ENCODE measurements at places on chromosomes 5 and 9.

GRCh38 chr5:43616535-43616934 lies 13.6 kb downstream of the NNT start:
- peak; percentile 71 for DNase-seq

DNA sequence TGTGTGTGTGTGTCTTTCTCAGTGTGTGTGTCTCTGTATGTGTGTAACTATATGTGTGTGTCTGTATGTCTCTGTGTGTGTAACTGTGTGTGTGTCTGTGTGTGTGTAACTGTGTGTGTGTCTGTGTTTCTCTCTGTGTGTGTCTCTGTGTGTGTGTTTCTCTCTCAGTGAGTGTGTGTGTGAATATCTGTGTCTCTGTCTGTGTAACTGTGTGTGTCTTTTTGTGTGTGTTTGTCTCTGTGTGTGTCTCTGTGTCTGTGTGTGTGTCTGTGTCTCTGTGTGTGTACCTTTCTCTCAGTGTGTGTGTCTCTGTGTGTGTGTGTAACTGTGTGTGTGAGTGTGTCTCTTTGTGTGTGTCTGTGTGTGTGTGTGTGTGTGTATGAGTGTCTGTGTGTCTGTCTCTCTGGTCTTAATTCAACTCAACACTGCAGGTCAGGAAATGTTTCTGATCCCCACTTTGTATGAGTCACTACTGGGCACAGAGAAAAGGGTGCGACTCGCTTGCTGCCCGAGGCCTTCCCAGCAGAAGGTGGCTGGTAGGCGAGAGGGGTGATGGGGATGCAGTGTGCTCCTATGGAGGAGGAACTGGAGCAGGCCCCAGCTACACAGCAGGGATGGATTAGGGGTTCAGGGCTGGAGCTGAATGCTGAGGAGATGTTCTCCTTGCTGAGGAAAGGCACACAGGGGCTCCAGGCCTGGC lies 52.1 kb downstream of the NSG2 start:
- DNase-seq = no peak

DNA sequence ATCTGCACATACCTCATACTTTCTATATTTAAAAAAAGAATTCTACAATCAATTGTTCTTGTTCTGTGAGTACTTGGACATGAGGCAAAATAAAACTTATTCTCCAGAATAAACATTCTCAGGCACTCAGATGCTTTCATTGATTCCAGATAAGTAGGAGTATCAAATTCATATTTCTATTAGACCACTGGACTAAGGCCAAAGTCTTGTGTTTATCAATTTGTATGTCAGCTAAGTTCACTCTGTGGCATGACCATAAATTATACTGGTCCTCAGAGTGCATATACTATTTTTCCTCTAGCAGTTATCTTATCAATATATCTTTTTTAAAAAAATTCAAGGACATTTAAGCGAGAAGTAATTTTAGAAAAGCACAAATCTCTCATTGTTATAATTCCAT lies 28.2 kb downstream of the CDH10 start:
- no peak for DNase-seq

- DNase-seq = no peak
These were observed 157.1 kb upstream of the COL5A1 start for GRCh38 chr9:134484479-134484878.

DNA sequence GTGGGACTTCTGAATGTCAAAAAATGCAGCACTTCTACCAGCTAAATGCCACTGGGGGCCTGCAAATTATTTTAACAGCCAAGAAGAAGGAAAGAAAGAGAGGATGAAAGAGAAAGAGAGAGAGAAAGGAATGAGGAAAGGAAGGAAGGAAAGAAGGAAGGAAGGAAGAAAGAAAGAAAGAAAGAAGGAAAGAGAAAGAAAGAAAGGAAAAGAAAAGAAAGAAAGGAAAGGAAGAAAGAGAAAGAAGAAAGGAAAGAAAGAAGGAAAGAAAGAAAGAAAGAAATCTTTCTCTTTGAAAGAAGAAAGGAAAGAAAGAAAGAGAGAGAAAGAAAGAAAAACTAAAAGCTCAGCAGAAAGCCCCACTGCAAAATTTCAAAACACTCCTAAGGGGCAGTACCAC lies 69.2 kb upstream of the SV2C start:
- DNase-seq = no peak

GRCh38 chr5:89087551-89088318 lies 204.8 kb upstream of the MEF2C start:
- no peak for DNase-seq

DNA sequence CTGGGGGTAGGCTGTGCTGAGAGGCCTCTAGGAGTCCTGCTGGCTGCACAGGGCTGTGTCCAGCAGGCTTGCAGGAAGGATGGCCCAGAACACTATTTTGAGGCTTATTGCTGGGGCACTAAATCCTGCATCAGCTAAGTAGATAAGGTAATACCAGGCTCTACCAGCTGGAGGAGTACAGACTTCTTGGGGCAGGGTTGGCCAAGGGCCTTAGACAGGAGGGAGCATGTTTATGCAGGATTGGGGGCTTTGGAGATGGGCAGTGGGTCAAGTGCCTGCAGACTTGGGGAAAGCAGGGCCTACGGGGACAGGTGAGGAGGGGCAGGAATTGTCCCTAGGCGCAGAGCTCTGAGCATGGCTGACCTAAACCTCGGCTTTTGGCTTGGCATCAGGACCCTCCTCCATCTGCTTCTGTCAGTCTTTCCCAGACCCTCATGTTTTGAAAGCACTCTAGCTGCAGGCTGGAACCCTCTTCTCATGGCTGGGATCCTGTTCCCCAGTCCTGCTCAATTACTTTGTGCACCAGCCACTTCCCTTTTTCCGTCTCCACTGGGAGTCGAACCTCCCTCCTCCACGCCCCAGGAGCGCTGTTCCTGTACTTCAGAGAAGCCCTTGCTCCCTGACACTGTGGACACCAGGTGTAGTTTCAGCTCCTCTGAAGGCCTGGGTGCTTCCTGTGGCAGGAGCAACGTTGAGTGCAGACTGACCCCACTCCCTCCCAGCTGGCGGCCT lies 61.0 kb upstream of the SPTLC1 start:
- DNase-seq = no peak

GRCh38 chr5:155088811-155089210 lies 75.3 kb downstream of the KIF4B start:
- no peak for DNase-seq

- peak; percentile 46 for DNase-seq
These were observed 263.4 kb downstream of the AUH start for GRCh38 chr9:91098203-91098850.

GRCh38 chr5:16549491-16550206 lies 67.1 kb downstream of the RETREG1 start:
- DNase-seq = no peak

GRCh38 chr9:106632621-106633020 lies 230.3 kb upstream of the ZNF462 start:
- DNase-seq = no peak

GRCh38 chr9:95037789-95038521 lies 279.6 kb downstream of the FANCC start:
- no peak for DNase-seq

GRCh38 chr9:134971196-134971595 lies 53.5 kb upstream of the FCN1 start:
- no peak for DNase-seq

- no peak for DNase-seq
These were observed 202.9 kb downstream of the GADD45G start for GRCh38 chr9:89807682-89808075.

DNA sequence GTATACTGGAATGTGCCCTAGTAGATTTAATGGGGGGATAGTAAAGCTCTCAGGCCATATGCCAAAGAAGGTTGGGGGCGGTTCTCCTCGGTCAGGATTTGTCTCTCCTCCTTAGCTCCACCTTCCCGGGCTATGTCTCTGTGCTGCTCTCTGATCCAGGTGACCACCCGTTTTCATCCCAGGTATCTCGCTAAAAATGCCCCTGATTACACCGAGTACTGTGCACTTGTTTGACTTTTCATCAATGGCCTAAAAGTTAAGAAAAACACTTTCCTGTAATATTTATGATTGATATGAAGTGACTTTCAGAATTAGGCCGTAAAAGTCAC lies 724 bp downstream of the NDUFS6 start:
- no peak for DNase-seq

DNA sequence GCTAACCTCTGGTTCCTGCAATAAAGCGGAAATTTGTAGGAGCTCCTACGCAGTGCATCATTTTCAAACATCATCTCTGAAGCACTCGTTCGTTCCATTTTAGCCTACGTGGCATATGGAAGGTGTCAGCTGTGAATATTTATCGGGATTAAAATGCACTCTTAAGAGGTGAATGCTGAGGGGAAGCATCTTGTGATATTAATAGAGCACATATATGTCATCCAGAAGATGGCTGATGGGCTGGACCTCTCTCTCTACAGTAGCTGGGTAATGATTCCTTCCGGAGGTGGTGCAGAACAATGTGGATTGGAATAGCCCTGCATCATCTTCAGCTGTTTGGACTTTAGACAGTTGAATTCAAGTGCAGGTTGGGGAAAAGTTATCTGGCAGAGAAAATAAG lies 478.7 kb downstream of the DMAC1 start:
- DNase-seq = no peak

- DNase-seq = no peak
These were observed 57.8 kb downstream of the BARX1 start for GRCh38 chr9:93897075-93897970.

- no peak for DNase-seq
These were observed 9.8 kb downstream of the CD274 start for GRCh38 chr9:5460157-5460556.

- peak; percentile 40 for DNase-seq
These were observed 707 bp upstream of the ZFYVE16 start for GRCh38 chr5:80406980-80407734.

- no peak for DNase-seq
These were observed 37.1 kb downstream of the TENT4A start for GRCh38 chr5:6750142-6750840.

DNA sequence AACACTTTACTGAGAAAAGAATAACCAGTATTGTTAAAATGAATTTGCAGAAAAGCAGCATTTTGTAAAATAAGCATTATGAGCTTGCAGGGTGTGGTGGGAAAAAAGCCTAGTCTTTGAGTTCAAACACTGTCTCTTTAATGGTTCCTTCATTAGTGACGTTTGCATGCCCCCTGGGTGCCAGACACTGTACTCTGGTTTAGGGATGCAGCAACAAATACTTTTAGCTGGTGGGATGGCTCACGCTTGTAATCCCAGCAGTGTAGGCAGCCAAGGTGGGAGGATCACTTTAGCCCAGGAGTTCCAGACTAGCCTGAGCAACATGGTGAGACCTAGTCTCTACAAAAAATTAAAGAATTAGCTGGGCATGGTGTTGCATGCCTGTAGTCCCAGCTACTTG lies 62.3 kb downstream of the MAST4 start:
- no peak for DNase-seq

- DNase-seq = no peak
These were observed 309.7 kb downstream of the TLE1 start for GRCh38 chr9:81379655-81380054.

DNA sequence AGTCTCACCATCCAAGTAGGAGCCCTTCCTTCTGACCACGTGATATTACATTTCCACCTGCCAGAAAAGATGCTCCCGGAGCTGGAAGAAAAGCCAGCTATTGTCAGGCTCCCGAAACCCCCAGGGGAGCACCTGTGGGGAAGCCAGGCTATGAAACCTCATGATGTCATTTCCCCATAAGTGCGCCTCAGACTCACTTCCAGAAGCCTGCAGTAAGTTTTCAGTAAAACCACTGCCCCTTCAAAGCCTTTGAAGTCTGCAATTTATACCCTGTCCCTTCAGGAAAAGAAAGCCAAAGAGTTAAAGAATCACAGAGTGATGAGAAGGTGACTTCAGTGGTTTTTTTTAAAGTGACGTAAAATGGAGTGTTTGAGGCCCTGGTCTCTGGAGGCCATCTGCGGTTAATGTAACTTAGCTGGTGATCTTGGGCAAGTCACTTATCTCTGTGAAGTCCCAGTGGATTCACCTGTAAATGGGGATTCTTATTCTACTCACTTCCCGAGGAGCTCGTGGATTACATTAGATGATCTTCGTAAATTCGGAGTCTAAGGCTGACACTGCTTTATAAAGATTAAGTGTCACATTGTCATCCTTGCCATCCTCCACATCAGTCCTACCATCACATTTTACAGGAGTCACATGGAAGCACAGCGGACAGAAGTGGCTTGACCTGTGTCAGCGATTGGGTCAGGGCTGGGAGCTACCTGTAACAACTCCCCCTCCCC lies 2.6 kb upstream of the SEMA6A start:
- DNase-seq = no peak

DNA sequence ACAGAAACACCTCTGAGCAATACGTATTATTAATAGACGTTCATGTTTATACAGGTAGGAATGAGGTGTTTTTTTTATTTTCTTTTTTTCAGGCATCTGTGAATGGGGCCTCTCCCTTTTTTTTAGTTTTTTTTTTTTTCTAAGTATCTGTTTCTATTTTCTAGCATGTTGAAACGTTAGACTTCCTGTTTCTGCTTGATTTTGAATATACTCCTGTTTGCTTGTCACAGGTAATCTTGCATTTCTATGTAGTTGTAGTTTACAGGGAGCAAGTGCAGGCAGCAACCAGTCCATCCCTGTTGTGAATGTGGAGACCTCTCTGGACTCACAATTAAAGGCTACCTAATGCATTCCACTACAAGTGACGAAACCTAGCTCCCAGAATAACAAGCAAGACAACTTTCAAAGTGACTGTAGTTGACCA lies 22.8 kb upstream of the TNFAIP8 start:
- DNase-seq = no peak

GRCh38 chr5:87746341-87746740 lies 333.6 kb upstream of the CCNH start:
- no peak for DNase-seq

GRCh38 chr5:17395106-17395880 lies 102.7 kb upstream of the TAF11L2 start:
- no peak for DNase-seq

GRCh38 chr9:134943411-134943810 lies 25.7 kb upstream of the FCN1 start:
- DNase-seq = no peak

- DNase-seq = peak; percentile 5
These were observed 189.2 kb downstream of the NDUFS4 start for GRCh38 chr5:53749621-53750020.

DNA sequence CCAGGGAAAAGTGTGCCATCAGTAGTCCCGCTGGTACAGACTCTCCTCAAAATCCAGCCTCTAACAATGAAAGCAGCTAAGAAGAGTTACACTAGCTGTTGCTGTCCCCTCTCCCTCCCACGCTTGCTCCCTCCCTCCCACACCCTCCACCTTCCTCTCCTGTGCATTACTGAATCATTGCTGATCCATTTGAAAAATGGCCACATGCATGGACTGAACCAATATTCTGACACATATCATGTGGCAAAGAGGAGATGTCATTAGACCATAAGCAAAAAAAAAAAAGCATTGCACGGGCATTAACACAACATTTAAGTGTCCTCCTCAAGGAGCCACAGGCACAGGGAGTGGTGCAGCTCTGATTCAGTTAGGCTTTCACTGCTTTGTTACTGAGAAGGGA lies 37.9 kb downstream of the LHFPL2 start:
- DNase-seq = no peak

DNA sequence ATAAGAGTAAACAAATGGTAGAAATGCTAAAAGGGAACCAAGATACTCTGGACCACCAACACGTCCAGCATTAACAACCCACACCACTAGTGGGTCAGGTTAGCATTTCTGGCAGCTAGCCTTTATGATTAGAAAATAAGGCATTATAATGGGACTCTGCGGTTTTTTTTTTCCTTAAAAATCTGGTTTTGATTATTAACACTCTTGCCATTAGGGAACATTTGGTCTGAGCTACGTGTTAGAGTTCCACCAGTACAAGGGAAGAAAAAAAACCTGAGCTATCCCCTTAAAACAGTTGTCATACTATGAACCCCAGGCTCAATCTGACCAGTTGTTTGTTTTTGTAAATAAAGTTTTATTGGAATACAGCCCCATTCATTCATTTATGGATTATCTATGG lies 110.4 kb downstream of the NTRK2 start:
- no peak for DNase-seq

GRCh38 chr9:72734631-72735030 lies 213.2 kb downstream of the TMC1 start:
- peak; percentile 3 for DNase-seq

All from cardiac muscle cell (in vitro differentiated cells and primary cell).